ENCODE measurements at places on chromosomes 11 and 22.

DNA sequence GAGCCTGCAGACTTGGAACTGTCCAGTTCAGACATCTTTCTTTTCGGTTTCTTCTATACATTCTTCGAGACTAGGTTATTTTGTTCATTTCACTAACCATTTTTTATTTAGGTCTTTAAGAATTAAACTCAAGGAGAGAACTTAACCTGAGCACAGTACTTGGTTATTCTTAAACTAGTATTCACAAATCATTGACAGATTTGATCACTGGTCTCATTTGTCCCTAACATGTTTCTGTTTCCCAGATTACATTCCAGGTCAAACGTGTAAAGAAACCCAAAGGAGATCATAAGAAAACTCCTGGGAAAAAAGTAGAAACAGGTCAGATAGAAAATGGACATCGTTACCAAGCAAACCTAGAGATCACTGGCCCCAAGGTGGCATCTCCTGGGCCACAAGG lies 85.1 kb downstream of the TTC17 start:
- no peaks in the 10 kb centered on the region for H3K27me3 ChIP-seq
- peaks cover 13% of the 10 kb centered on the region for H3K4me1 ChIP-seq
- H3K4me3 ChIP-seq, result no peak overlapping the region
- H3K27ac ChIP-seq, result no peak overlapping the region
- H3K36me3 ChIP-seq, result peaks cover 62% of the 10 kb centered on the region
- no peak for DNase-seq

DNA sequence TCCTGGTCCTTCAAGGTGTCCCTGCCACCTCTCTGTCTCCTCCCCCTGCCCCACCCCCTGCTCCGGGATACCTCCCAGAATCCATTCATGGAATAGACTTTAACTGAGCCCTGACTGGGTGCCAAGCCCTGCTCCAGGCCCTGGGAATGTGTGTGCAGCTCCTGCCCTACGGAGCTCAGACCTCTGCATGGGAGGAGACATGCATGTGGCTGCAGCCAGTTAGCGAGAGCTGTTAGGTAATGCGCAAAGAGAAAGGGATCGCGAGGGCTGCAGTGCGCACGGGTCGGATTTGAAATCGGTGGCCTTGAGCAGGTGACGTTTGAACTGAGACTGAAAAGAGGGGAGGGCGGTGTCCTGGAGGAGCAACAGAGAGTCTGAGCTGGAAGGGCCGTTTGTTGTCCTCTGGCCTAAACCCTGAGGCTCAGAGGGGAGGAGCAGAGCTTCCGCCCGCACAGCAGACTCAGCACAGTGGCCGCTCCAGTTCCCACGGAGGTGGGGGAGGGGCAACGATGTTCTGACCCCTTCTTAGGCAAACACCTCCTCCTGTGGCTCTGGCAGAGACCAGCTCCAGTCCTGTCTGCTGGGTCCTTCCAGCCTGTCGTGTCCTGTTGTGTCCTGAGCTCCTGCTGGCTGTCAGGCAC lies 19.8 kb upstream of the LRRC10B start:
- H3K4me1 ChIP-seq, result no peaks in the 10 kb centered on the region
- DNase-seq, result no peak
- H3K27me3 ChIP-seq, result no peaks in the 10 kb centered on the region
- H3K36me3 ChIP-seq, result no peaks in the 10 kb centered on the region
- H3K4me3 ChIP-seq, result no peak overlapping the region
- no peak overlapping the region for H3K27ac ChIP-seq

- H3K27ac ChIP-seq, result no peak overlapping the region
- no peak overlapping the region for H3K4me3 ChIP-seq
- no peaks in the 10 kb centered on the region for H3K36me3 ChIP-seq
- DNase-seq, result no peak
- H3K27me3 ChIP-seq, result peaks cover 7% of the 10 kb centered on the region
- H3K4me1 ChIP-seq, result peaks cover 9% of the 10 kb centered on the region
Measured at GRCh38 chr22:35605369-35605680, 11.8 kb downstream of the MB start.

DNA sequence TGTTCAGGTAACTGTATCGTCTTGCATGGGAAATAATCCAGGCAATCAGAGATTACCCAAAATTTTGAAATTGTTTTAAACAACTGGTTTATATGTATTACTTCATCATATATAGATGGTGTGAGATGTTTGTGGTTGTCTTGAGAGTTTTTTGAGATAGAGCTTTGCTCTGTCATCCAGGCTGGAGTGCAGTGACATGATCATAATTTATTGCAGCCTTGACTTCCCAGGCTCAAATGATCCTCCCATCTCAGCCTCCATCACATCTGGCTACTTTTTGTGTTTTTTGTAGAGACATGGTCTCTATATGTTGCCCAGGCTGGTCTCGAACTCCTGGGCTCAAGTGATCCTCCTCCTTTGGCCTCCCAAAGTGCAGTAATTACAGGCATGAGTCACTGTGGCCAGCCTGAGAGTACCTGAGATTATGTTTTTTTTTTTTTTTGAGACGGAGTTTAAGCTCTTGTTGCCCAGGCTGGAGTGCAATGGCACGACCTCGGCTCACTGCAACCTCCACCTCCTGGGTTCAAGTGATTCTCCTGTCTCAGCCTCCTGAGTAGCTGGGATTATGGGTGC lies 11.5 kb downstream of the CTNND1 start:
- H3K4me1 ChIP-seq, result no peaks in the 10 kb centered on the region
- no peaks in the 10 kb centered on the region for H3K27me3 ChIP-seq

- H3K27me3 ChIP-seq, result no peaks in the 10 kb centered on the region
- no peak for DNase-seq
Measured at GRCh38 chr22:41870786-41871185, 37.9 kb downstream of the SREBF2 start.

DNA sequence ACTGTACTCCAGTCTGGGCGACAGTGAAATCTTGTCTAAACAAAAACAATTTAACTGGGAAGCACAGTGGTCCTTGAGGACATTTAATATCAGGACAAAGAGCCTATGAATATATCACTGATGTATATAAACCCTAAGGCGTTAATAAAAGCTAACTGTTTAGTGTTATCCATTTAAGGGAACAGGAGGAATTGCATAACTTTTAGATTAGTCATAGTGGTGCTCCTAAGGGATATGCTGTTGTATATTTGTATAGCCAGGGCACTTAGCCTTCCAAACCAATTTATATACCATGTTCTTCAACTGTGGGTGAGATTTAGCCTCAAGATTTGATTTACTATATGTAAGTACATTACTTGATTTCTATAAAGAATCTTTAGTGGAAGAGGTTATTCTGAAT lies 3.0 kb upstream of the CHEK1 start:
- H3K27me3 ChIP-seq, result no peaks in the 10 kb centered on the region
- no peak overlapping the region for H3K27ac ChIP-seq
- no peak overlapping the region for H3K4me3 ChIP-seq

- H3K27ac ChIP-seq, result no peak overlapping the region
- peaks cover 2% of the 10 kb centered on the region for H3K4me1 ChIP-seq
- no peaks in the 10 kb centered on the region for H3K36me3 ChIP-seq
Measured at GRCh38 chr11:17840101-17840548, 105.5 kb downstream of the KCNC1 start.

DNA sequence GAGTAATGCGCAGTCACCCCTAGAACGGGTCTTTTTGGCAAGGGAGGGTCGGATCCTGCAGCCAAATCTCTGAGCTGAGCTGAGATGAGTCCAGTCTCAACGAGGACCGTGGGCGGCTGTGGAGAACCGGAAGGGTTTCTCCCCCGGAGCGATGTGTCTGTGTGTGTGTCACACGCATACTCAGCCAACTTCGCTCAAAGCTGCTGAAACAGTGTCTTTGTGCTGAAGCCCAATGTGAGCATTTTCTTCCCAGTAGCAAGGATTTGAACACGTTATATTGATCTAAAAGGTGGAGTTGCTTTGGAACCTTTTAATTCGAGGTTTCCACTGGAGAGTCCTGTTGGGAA lies 1.4 kb upstream of the CELSR1 start:
- DNase-seq, result peak; percentile 69
- H3K27me3 ChIP-seq, result peaks cover 42% of the 10 kb centered on the region
- H3K27ac ChIP-seq, result no peak overlapping the region
- H3K36me3 ChIP-seq, result no peaks in the 10 kb centered on the region

All from activated CD8-positive, alpha-beta T cell treated with anti-CD3 and anti-CD28 coated beads for 36 hours (primary cell).